ENCODE measurements at places on chromosomes 7 and 10.

GRCh38 chr10:1432161-1432560 lies 305.2 kb downstream of the ADARB2 start:
- DNase-seq, result no peak

- no peak for DNase-seq
These were observed 25.6 kb downstream of the COL1A2 start for GRCh38 chr7:94420328-94420727.

DNA sequence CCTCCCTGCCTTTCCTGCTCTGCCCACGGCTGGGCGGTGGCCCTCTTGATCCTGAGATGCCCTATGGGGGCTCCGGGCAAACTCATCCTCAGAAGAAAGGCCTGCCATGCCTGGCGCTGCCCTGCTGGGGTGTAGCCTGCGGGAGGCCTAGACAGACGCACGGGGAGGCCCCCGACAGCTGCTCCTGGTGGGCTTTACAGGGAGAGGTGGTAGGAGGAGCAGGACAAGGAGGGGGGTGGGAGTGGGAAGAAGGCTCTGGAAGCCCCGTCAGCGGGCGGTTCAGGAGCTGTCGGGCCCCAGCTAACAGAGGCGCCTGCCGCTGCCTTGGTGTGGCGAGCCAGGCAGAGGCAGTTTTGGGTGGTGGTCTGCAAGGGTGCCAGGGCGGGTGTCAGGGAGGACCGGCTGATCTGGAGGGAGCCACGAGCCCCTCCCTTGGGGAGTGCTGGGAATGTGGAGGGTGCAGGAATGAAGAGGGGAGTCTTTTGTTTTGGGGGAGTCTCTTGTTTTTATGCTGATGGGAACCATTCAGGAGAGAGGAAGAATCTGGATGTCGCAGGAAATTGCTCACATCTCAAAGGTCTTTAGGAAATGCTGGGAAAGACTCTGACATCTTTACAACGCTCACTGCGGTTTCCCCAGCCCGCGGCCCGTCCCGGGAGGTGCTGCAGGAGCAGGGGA lies 63.5 kb downstream of the CFAP46 start:
- DNase-seq, result no peak

- no peak for DNase-seq
These were observed 173.4 kb downstream of the LRRN3 start for GRCh38 chr7:111264111-111264868.

DNA sequence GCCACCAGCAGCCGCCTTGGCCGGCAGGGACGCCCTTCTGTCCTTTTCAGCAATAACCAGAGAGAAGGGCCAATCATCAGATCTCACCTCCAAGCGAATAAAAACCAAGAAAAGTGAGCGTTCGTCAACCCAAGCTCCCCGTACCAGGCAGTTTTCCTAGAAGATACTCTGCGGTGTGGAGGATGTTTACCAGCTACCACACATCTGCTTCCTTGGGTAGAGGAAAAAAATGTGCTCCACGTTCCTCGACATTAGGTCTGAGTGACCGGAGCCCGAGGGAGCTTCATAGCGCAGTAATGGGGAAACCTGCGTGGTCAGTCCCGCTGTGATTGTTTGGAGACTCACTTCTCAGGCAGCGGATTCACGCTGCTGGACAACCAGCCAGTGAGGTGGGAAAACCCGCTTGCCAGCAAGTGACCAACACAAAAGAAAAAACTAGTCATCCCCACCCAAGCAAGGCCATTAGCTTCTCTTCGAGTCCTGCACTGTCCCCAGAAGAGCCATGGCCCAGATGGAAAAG lies 73.0 kb downstream of the ZRANB1 start:
- no peak for DNase-seq

DNA sequence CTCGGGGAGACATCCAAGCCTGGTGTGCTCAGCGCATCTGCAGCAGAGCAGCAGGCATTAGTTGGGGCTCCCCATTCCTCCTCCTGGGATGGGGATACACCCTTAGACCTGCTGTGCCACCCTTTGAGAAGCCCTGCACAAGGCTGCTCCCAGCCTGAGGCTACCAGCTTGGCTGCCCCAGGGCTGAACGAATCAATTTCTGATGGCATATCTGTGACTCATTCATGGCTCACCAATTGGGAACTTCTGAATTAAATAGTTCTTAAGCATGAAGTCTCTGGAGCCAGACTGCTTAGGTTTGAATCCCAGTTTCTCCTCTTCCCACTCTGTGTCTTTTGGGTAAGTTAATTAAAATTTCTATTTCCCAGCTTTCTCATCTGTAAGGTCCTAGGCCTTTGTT lies 16.3 kb upstream of the GLI3 start:
- no peak for DNase-seq

- DNase-seq, result peak; percentile 86
These were observed 145.7 kb downstream of the REEP3 start for GRCh38 chr10:63666836-63667383.

DNA sequence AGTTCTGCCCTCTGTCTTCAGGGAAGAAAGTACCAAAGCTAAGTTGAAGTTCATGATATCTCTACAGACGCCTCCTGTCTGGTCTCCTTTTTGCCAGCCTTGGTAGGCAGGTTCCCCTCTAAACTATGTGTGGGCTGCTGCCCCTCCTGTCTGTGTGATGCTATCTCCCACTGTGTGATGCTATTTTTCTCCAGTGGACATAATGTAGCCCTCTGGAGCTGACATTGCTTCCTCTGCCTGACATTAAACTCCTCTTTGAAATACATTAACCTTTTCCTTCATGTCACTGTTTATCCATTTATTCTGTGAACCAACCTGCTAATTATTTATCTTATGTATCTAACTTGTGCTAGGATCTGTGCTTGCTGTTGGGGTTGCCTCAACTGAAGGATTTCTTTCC lies at the start of gene PRSS58:
Gene PRSS58, minus strand, starts transcription at position 101 of the 400 bp plus-strand sequence. CDS start 351 bp downstream, outside the sequence.
- DNase-seq, result no peak

DNA sequence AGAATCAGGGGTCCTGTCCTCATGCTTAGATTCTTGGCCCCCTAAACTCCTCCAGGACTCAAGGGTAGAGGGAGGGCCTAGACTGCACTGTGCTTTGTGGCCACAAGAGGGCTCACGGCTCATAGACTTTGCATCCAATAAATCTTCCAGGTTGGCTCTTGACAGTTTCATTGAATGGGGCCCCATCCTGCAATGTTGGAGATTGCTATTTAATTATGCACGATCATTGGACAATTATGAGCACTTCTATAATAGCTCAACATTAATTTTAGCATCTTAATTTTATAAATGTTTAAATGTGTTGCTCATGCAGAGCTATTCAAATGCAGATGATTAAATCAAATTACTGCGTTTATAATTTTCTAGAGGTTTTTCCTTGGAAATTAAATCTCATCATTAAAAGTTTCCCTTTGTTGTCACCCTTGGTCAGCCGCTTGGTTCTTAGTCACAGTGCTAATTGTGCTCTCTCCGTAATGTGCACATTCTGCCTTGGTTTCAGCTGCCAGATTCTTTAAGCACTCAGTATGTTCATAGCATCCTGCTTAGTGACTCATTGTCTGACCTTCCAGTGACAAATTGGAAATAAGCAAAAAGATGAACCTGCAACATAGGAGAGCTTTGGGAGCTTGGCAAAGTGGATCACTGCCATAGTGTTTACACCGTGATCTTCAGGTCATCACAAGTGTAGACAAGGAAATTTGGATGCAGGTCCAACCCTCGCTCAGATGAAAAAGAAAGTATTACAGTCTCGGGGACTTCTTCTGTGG lies 33.4 kb upstream of the PLPP4 start:
- DNase-seq, result peak; percentile 40

DNA sequence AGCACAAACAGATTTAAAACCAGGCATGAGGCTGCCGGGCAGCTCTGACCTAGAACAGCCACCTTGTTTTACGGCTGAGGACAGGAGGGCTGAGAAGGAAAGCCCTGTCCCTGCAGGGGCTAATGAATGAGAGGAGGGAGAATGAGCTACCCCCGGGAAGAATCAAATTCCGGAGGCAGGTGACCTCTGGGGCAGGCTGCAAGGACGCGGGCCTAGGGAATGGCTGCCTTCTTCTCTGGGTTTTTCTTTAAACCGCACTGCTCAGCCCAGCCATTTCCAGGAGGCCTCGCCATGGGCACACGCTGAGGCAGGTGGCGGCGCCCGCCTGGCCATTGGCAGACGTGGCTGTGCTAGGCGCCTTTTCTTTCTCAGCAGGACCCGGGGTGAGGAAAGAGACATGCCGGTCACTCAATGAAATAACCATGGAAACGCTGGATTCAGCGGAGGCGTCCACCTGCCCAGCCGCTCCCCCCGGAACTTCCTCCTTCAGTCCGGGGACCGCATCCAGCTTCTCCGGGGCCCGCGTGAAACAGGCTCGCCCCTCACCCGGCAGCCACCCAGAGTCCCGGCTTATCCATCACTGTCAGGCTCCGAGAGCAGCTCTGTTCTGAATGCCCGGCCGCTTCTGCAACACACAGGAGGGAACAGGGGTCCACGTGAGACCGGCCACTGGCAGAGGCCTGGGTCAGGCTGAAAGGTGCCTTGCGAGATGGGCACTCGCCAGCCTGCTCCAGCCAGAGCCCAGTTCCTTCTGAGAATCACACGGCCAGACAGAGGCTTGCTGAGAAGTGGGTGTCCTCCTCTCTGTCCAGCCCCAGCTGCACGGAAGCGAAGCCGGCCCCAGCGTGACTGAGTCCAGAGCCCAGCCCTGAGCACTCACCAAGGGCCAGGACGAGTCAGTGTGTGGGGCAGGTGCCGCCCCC lies 82.1 kb downstream of the PDGFA start:
- no peak for DNase-seq

DNA sequence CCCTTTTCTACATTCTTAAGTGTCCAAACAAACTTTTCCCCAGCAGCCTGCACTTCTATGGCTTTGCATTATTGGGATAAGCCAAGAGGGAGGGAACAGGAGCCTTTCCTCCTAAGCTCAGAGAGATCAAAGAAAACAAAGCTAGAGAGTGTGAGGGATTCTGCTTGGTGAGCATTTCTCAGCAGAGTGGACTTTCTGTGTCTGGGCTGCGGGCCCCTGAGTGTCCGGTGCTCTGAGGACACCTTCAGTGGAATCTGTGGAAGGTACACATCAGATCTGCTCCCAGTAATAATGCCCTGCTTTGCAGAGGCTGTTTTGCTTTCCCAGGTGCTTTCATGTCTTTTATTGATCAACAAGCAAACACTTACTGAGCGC lies 50.2 kb downstream of the KCNMA1 start:
- no peak for DNase-seq

GRCh38 chr10:95404864-95405263 lies 114.1 kb upstream of the PDLIM1 start:
- no peak for DNase-seq

GRCh38 chr10:12020574-12020973 lies 22.0 kb downstream of the UPF2 start:
- DNase-seq, result no peak

- DNase-seq, result no peak
These were observed 445.4 kb downstream of the GATA3 start for GRCh38 chr10:8499752-8500390.

GRCh38 chr10:55220975-55221374 lies 419.9 kb upstream of the PCDH15 start:
- no peak for DNase-seq

- no peak for DNase-seq
These were observed 188.1 kb downstream of the SDHAF3 start for GRCh38 chr7:97305589-97305988.

- DNase-seq, result no peak
These were observed 1.6 kb upstream of the GTF2I start for GRCh38 chr7:74655768-74656440.

DNA sequence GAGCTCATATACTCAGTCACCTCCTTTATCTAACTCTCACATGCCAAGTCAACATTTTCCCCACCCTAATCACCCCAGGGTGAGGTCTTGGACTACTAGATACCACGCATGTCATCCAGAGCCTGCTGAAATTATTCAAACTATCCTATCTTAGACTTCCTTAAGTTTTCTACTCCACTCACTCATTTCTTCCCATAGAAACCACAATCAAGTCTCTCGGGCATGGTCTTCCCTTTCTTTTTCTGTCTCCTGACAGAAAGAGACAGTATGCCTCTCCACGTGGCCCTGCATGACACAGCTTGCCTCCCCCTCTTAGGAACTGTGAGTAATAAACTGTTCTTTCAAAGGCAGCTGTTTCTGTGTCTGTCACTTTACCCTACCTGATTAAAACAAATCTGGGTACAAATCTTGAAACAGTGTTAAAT lies 29.4 kb downstream of the TAS2R41 start:
- no peak for DNase-seq

DNA sequence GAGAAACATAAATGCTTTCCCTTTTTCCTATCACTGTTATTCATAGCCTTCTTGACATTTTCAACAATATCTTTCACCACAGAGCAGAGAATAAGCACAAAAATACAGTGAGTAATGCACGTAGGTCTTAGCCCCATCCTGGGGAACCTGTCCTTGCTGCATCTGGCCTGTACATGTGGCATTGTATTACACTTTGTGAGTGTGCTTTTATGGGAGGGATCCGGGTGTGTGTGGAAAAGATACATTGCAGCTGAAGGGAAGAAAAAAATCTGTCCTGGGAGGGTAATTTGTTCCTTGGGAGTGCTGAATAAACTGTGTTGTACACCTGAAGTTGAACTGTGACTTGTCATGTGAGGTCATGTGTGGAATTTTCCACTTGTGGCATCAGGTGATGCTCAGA lies 422.7 kb upstream of the LRGUK start:
- no peak for DNase-seq

GRCh38 chr10:121904888-121905287 lies 22.9 kb downstream of the ATE1 start:
- no peak for DNase-seq

DNA sequence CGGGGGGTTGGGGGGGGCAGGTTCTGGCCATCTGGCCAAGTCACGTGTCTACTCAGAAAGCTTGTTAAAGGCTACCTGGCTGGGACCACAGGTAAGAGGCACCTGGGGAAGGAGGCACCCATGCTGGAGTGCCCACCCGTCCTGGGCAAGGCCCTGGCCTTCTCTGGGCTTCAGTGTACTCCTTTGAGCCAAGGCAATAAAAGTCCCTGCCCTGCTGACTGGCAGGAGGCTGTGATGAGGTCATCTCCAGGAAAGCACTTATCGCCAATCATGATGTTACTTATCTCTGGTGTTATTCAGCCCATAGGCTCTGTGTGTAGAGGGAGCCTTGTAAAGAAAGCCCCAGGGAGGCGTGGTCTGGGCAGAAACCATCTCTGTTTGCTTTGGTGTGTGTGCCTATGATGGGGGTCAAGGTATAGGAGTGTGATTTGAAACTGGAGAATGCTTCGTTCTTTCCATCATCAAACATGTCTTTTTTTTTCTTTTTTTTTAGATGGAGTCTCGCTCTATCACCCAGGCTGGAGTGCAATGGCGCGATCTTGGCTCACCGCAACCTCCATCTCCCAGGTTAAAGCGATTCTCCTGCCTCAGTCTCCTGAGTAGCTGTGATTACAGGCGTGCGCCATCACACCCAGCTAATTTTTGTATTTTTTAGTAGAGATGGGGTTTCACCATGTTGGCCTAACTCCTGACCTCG lies 2.5 kb upstream of the CLDN4 start:
- DNase-seq, result peak; percentile 36

- DNase-seq, result no peak
These were observed 129.2 kb upstream of the NRBF2 start for GRCh38 chr10:63003816-63004453.
